Naive B cell (primary cell): ENCODE measurements at places on chromosomes 4 and X. TPM values are rescaled to one million over a fixed set of nuclear protein-coding genes. Genes with fewer than 3 reads are reported as not detected.
A peak's percentile ranks its signal among the peaks of the same experiment; 100 is the strongest.

The NOA1 gene
- polyA plus RNA-seq: 23.7 TPM

The ARHGEF6 gene
- 48.7 TPM for polyA plus RNA-seq

The PFKFB1 gene
- polyA plus RNA-seq: not detected

GRCh38 chr4:48015216-48015615 is 1.3 kb downstream of the CNGA1 start:
- DNase-seq: no peak

- DNase-seq: peak; percentile 32
Measured at GRCh38 chr4:75251547-75251946, 262.7 kb downstream of the RCHY1 start.

- DNase-seq: no peak
Measured at GRCh38 chr4:124694946-124695598, 17.5 kb downstream of the ANKRD50 start.

DNA sequence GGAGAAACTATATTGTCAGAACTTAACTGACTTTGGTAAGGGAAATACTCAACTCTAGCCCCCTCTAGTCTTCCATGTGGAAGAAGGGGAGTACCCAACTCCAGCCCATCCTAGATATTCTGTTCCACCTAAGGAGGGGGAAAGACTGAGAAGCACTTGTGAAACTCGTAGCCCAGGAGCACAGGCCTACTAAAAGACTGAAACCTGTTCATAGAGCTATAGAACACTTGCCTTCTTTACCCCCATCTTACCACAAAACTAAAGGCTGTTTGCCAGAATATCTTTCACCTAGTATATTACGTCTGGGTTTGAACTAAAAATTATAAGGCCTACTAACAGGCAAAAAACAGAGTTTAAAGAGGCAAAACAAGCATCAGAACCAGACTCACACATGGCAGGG is 15.5 kb downstream of the CLDN22 start:
- no peak for DNase-seq

GRCh38 chr4:130419211-130419975 is 1323.4 kb downstream of the C4orf33 start:
- no peak for DNase-seq

DNA sequence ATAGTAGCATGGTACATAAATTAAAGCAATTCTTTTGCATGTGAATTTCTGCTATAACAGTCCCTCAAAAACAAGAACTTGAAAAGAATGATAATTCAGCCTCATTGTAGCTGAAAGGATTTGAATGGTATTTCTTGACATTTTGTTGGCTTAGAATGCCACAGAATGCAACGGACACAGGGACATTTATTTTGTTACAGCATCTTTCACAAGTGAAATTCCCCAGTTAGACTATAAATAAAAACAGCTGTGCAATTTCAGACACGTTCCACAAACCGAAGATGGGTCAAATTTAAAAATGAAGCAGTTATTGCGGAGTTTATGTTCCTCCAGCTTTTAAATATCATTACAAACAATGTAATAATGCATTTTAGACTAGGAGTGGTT is 82.8 kb upstream of the AMELX start:
- no peak for DNase-seq

- DNase-seq: no peak
Measured at GRCh38 chr4:142817442-142817841, 28.7 kb downstream of the INPP4B start.

The AKAP14 gene
- polyA plus RNA-seq: not detected

The PRAF2 gene
- 39.0 TPM for polyA plus RNA-seq

- no peak for DNase-seq
Measured at GRCh38 chrX:1582686-1583437, 8.5 kb upstream of the AKAP17A start.

GRCh38 chr4:126734465-126734864 is 898.3 kb upstream of the INTU start:
- DNase-seq: no peak

The FAM47E gene
- not detected for polyA plus RNA-seq

DNA sequence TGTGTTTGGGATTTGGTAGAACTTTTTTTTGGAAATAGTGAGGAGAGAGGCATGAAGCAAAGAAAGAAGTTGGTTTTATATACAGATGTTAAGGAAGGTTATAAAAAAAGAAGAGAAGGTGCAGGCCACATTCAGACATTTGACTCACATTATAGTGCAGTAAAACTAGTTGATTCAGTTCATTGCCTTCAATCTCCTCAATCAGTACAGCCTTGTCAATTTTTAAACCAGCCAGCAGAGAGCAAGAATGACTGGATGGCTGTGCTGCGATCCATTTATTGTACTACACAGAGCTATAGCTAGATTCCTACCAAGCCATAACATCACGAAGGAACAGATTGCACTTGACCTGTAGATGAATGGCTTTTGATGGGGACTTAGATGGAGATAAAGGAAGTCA is 79.7 kb upstream of the LSM6 start:
- DNase-seq: no peak

DNA sequence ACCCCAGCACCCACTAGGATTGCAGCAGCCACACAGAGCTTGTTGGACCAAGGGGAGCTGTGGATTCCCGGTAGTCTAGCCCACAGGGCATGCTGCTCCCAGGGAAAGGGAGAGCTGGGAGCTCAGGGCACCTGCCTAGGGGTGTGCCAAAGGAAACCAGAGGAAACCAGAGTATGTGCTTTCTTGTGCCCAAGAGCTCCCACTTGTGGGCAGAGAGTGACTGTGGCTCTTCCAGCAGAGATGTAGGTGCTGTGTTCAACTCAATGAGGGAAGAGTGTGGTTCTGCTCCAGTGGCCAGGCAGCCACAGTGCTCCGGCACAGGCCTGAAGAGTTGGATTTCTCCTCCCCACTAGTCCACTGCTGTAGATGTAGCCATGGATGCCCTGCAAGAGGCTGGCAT is 1050.0 kb upstream of the INTU start:
- no peak for DNase-seq

DNA sequence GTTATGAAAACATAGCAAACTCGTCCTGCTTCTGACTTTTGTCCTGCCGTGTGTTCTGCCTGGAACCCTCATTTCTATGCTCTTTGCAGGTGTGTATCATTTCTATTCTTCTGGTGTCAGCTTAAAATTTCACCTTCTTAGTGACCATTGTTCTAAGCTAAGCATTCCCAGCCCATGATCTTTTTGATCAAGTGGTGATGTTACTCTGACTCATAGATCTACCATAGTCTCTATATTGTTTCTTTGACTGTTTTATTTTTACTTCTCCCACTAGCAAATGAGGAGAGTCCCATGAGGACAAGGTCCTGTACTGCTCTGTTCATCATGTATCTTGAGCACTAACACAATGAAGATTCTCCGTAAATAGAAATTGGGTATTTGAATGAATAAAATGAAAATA is 14.1 kb upstream of the CXCL6 start:
- no peak for DNase-seq

The HS3ST1 gene
- polyA plus RNA-seq: 18.5 TPM

DNA sequence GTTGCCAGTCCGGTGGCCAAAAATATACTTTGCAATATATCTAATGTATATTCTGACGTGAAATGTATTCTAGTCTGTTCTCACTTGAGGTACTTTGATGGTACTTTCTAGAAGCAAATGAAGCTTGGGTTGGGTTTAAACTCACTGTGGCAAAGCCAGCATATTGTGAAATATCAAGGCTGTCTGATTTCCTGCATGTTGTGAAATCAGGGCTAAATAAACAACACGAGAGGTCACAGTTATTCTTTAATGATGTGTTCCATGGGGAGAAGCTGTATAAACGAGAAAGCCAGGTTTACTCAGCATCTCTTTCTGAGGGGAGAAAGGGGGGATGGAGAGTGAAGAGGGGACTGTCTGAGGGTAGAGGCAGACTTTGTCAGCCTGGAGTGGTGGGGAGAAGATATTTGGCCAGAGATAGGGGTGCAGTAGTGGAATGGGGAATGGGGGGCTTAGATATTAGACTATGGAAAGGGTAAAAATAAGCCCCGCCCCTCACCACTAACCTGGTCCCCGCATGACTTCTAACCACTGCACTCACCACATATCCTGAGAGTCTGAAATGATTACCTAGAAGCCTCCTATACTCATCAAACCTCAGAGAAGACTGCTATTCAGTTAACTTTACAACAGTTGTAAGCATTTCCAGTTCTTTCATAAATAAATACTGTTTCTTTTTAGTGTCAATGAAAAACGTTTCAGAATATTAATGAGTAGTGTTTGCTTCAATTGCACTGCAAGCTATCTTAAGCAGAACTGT is 5.9 kb upstream of the SCARB2 start:
- DNase-seq: no peak

The ZBTB33 gene
- polyA plus RNA-seq: 12.0 TPM

DNA sequence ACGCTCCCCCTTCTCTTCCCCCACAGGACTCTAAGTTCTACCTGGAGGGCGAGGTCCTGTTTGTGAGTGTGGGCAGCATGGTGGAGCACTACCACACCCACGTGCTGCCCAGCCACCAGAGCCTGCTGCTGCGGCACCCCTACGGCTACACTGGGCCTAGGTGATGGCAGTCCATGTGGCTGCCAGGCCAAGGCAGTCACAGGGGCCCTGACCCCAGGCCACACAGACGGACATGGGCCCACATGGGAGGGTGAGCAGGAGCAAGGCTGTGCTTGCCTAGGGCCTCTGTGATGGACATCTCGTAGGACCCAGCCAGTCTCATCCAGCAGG is 10.0 kb upstream of the ADD1 start:
- no peak for DNase-seq

- DNase-seq: no peak
Measured at GRCh38 chr4:10104211-10104990, 12.2 kb downstream of the WDR1 start.

The NXF2B gene
- not detected for polyA plus RNA-seq

GRCh38 chr4:100533741-100534140 is 15.9 kb upstream of the EMCN start:
- no peak for DNase-seq

The PLAC1 gene
- not detected for polyA plus RNA-seq

- no peak for DNase-seq
Measured at GRCh38 chr4:187000281-187000680, 276.6 kb upstream of the FAT1 start.

The TMPRSS11A gene
- polyA plus RNA-seq: not detected

- no peak for DNase-seq
Measured at GRCh38 chr4:145890689-145891088, 47.9 kb downstream of the ZNF827 start.

GRCh38 chr4:116755051-116755450 is 330.3 kb downstream of the TRAM1L1 start:
- DNase-seq: no peak

- no peak for DNase-seq
Measured at GRCh38 chr4:144463236-144463635, 182.7 kb upstream of the HHIP start.

The VSIG4 gene
- polyA plus RNA-seq: not detected

DNA sequence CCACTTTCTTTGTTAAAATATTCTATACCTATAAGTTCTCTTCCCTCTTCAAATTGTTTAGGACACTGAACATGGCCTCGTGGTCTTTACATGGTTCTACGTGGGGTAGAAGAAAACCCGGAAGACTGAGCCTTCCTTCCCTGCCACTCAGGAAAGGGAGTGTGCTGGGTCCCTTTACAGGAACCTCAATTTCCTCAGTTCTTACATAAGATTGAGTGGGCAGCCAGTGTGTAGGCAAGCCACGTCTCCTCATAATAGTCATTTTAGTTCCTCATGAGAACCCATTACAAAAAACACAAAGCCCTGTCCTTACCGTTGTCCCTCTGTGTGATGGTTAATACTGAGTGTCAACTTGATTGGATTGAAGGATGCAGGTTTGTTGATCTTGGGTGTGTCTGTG is 28.7 kb upstream of the SMIM10L2A start:
- DNase-seq: no peak

The SSX4B gene
- not detected for polyA plus RNA-seq

DNA sequence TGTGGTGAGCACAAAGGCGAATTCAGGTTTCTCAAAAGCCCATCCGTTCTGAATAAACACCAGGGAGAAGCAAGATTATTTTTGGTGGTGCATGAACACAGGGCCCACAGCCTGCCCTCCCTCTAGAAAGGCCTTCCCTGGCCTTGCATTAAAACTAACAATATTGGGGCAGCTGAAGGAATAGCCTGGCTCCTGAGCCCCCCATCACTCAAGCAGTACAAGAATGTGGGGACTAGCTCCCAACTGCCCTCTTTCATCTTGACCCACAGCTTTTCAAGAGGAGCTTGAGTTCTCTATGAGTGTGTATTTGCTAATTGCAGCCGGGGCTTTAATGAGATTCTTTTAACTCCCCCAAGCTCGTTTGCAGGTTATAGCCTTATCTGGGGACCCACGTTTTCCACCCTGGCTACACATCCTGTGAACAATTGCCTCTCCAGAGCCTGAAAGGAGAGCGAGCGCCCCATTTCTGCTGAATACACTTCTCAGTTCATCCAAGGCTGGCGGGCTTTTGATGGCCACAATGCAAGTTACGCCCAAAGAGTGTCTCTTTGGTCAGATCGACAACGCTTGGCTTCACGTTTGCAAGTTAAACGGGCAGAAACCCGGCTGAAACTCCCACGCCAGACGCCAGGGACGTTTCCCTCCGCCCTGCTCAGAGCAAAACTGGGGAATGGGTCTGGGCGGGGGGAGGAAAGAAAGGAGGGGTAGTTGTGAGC is 4.7 kb upstream of the GSX2 start:
- DNase-seq: no peak

The OCIAD2 gene
- 159 TPM for polyA plus RNA-seq

DNA sequence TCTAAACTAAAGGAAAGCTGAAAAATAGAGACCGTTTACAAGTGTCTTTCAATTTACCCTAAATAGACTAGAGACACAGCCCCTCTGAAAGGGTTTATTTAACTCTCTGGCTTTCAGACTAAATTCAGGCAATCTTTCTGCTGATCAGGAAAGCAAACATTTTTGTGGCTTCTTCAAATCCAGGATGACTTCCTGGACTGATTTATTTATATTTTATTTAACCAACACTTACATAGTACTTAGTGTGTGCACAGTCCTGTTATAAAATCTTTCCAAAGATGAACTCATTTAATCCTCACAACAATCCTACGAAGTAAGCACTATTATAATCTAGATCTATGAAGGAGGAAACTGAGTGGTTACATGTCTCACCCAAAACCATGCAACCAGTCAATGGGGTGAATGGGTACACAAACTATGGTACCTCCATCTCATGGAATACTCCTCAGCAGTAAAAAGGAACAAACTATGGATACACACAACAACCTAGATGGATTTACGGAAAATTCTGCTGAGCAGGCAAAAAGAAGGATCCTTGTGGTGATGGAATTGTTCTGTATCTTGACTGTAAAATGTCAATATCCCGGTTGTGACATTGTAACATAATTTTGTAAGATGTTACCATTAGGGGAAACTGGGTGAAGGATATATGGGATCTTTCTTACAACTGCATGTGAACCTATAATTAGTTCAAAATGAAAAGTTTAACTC is 64.1 kb upstream of the MAMLD1 start:
- DNase-seq: no peak
